ENCODE measurements at places on chromosomes 12 and 14. TPM values are rescaled to one million over a fixed set of nuclear protein-coding genes. Genes with fewer than 3 reads are reported as not detected.

DNA sequence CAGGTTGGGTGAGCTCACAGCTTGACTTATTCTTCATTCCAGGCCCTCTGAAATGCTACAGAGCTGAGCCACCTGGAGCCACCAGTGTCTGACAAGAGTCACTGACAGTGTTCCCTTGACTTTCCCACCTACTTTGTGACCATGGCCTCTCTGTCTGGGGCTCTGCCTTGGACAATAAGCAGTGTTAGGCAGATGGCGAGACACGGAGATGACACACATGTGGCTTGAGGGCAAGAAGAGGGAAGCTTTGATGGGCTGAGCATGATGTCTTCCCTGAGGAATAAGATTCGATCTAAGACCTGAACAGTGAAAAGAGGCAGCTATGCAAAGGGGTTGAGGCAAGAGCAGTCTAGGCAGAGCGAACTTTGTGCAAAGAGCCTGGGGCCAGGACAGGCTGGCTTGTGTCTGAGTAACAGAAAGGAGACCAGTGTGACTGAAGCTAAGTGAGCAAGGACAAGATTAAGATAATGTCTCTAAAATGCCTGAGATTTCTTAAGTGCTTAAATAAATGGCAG is 105.5 kb downstream of the NUAK1 start:
- DNase-seq: no peak
- no peak overlapping the region for H3K27ac ChIP-seq
- peaks cover 39% of the 10 kb centered on the region for H3K4me1 ChIP-seq

GRCh38 chr14:92511453-92512238 is 1.9 kb upstream of the RIN3 start:
- peak overlapping the region; percentile 95 for H3K27ac ChIP-seq
- H3K36me3 ChIP-seq: no peaks in the 10 kb centered on the region
- DNase-seq: peak; percentile 94

- peak; percentile 66 for DNase-seq
- no peak overlapping the region for H3K27ac ChIP-seq
- no peaks in the 10 kb centered on the region for H3K36me3 ChIP-seq
- H3K27me3 ChIP-seq: peaks cover 38% of the 10 kb centered on the region
Observed at GRCh38 chr12:49304161-49304560, 9.2 kb downstream of the PRPH start.

DNA sequence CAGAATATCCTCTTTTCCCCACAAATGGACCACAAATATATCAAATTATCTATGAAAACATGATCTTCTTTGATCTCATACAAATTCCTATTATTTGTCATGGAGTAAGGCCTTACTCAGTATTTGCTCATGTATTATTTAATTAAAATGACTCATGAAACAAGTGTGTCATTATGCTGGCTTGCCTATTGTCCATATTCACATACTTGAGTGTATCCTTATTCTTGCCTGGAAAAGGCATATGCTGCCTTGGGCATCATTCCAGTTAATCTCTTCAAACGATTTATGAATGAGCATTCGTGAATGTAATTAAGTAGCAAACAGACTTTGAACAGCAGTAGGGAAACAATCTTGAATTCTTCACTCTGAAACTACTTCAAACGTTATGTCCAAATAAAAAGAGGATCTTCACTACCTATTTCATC is 22.6 kb upstream of the SNRPF start:
- peaks cover 25% of the 10 kb centered on the region for H3K4me1 ChIP-seq
- H3K27me3 ChIP-seq: peaks cover 44% of the 10 kb centered on the region
- peak; percentile 85 for DNase-seq
- H3K4me3 ChIP-seq: peak overlapping the region; percentile 4

DNA sequence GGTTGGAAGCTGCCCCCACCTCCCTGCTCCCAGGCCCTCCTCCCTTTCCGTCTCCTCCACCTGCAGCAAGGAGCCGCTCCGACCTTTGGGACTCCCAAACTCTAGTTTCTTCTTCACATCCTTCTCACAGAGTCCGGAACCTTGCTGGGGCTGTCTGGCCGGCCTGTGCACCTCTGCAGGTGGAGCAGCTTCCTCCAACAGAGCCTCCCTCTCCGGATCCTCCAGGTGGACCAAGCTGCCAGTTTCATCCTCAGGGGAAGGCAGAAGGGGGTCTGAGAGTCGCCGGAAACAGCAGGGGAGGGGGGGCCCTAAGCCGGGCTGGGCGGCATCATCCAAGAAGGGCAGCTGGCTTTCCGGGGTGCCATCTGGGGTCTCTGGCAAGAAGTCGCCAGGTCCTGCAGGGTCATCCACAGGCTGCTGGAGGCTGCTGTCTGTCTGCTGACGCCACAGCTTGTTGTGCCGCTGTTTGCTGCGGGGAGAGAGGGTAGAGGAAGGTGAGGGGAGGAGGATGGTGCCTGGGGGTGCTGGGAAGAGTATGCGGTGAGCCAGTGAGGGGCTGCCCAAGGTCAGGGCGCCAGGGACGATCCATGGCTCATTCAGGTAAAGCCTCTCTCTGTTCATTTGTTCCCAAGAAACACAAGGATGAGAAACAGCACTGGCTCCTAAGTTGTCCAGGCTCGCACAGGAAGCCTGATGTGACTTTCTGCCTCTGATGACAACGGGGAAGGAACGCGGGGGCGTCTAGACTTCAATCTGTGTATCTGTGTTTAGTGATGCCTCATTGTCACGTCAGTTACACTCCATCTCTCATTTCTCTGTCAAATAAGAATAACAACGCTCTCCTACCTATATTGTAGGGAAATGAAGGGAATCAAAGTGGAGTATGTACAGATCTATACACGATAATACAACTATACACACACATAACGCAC is 61.3 kb upstream of the CORO1C start:
- H3K4me3 ChIP-seq: no peak overlapping the region
- H3K27ac ChIP-seq: no peak overlapping the region
- peak; percentile 5 for DNase-seq

DNA sequence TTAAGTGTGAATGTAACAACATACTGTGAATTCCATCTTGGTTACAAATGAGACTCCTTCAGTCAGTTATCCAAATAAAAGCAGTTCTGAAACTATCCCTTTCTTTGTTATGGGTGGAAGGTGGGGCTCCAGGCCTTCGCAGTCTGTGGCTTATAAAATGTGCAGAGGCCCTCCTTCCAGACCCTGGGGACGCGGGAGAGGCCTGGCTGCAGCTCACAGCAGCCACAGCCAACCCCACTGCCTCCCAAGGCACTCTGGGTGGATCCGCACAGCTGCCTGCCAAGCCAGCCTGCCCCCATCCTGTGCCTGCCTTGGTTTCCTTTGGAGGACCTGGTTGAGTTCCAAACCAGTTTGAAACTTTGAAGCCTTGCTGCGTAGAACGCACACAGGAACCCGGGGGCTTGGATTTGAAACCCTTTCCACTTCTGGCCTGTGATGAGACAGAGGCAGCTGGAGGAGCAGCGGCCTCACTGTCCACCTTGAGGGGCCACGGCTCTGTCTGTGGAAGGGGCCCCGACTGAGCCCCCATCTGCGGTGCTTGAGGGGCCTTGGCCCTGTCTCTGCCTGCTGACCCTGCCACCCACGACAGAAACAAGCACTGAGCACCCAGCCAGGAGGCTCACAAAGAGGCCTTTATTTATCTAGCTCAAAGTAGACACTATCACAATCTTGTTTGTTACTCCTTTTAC is 30.4 kb downstream of the CCNK start:
- DNase-seq: peak; percentile 47
- peaks cover 15% of the 10 kb centered on the region for H3K4me1 ChIP-seq
- peaks cover 15% of the 10 kb centered on the region for H3K36me3 ChIP-seq
- H3K27me3 ChIP-seq: no peaks in the 10 kb centered on the region
- no peak overlapping the region for H3K4me3 ChIP-seq

GRCh38 chr14:61406198-61406597 is 84.8 kb downstream of the PRKCH start:
- H3K27me3 ChIP-seq: peaks cover 11% of the 10 kb centered on the region

The SIRT4 gene
- 1.4 TPM for polyA plus RNA-seq

DNA sequence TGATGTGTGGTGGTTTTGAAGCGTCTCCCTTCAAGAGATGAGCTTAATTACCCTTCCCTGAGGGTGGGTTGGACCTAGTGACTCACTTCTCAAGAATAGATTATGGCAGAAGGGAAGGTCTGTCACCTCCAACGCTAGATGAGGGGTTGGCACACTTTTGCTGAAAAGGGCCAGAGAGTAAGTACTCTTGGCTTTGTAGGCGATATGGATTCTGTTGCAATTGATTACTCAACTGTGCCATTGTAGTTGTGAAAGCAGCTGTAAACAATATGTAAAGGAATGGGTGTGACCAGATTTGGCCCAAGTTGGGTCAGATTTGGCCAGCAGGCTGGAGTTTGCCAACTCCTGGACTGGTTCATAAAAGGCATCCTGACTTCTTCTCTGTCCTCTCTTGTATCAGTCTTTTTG is 53.3 kb downstream of the SMIM41 start:
- H3K27me3 ChIP-seq: no peaks in the 10 kb centered on the region
- peaks cover 6% of the 10 kb centered on the region for H3K4me1 ChIP-seq
- DNase-seq: peak; percentile 76
- H3K27ac ChIP-seq: peak overlapping the region; percentile 27
- H3K36me3 ChIP-seq: no peaks in the 10 kb centered on the region

The KLHL33 gene
- polyA plus RNA-seq: 0.05 TPM

DNA sequence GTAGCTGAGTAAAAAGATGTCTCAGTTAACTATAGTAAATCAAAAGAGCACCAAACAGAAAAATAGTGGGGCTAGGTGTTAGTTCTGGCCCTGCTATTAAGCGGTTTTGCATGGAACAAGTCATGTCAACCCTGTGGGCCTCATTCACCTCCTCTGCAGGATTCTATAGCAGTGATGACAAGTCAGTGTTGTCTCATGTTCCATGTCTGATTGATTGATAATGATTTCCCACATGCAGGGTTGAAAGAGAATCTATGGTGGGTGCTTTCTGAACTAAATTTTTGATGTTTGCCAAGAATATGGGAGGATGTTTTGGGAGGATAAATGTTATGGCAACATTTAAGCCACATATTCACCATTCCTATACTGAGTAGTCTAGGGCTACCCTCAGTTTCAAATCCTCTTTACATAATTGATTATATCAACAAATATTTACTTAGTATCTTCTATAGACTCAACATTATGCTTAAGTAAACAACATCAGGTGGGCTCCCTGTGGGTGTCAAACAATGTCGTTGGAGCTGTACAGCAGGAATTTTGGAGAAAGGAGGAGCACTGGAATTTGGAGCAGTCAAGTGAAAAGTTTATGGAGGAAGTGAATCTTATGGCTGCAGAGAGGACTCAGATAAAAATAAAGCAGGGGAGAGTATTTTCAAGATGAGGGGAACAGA is 48.6 kb downstream of the IRAK3 start:
- H3K36me3 ChIP-seq: no peaks in the 10 kb centered on the region
- H3K27ac ChIP-seq: no peak overlapping the region
- H3K4me3 ChIP-seq: no peak overlapping the region
- H3K27me3 ChIP-seq: no peaks in the 10 kb centered on the region

DNA sequence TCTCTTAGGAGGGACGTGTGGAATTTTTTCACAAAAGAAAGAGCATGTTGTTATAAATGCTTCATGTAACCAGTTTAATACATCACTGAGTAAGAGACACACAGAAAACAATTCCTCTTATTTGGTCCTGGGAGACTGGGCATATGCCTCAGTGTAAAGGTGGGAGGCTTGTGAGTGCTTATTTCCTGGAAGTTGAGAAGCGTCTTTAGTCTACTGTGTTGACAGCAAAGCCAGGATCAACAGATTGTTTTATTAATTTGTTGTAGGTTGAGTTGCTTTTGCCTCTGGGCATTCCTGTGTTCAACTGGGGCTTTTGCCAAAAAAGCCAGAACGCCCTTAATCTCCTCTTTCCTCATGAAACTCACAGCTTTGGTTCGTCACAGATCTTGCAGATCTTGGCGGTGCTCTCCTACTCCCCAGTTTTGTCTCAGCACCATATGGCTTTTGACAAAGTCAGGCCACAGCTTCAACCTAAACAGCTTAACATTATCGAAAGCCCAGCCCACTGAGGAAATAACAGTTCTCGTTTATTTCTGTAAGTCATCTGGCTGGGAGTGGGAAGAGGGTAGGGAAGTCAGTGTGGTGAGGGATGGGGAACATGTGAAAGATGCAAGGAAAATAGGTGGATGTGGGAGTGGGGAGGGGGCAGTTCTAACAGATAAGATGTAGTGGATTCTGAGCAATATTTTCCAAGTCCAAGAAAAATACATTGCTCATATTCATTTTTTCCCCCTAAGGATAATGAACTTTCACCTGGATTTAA is 227.2 kb downstream of the DACT1 start:
- DNase-seq: peak; percentile 87
- H3K4me3 ChIP-seq: peak overlapping the region; percentile 42
- peaks cover 28% of the 10 kb centered on the region for H3K4me1 ChIP-seq

DNA sequence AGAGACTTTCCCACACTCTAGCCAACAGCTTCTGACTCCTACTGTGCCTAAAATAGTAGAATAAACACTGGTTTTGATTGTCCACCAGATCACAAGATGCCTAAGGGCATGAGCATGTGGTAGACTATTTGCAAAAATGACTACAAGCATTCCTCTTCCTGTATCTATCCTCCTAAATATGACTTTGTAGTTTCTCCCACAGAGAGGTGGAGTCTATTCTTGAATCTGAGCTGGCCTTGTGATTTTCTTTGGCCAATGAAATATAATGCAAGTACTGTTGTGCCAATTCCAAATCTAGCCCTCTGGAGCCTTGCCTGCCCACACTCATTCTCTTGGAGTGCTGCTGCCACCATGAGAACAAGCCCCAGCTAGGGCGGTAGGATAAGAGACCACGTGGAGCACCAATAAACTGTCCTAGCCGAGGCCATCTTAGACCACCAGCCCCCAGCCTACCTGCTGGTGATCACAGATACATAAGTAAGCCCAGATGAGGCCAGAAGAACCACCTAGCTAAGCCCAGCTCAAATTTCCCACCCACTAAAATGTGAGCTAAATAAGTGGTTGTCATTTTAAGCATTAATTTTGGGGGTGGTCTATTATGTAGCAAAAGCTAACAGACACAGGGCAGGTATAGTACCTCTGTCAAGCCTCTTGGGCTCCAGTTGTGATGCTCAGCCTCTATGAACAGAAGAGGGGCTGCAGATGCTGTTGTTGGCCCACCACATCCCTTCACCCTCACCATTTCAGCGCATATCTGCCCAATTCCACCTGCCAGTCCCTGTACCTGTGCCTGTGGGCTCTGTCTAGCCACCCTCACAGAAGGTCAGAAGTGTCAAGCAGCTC is 17.9 kb downstream of the ZFP36L1 start:
- DNase-seq: peak; percentile 89
- no peak overlapping the region for H3K4me3 ChIP-seq
- H3K27me3 ChIP-seq: no peaks in the 10 kb centered on the region
- peaks cover 32% of the 10 kb centered on the region for H3K4me1 ChIP-seq

GRCh38 chr14:59677771-59678231 is 101.2 kb upstream of the CCDC175 start:
- no peak overlapping the region for H3K27ac ChIP-seq
- H3K4me1 ChIP-seq: no peaks in the 10 kb centered on the region
- DNase-seq: peak; percentile 49
- H3K36me3 ChIP-seq: no peaks in the 10 kb centered on the region
- H3K27me3 ChIP-seq: no peaks in the 10 kb centered on the region

DNA sequence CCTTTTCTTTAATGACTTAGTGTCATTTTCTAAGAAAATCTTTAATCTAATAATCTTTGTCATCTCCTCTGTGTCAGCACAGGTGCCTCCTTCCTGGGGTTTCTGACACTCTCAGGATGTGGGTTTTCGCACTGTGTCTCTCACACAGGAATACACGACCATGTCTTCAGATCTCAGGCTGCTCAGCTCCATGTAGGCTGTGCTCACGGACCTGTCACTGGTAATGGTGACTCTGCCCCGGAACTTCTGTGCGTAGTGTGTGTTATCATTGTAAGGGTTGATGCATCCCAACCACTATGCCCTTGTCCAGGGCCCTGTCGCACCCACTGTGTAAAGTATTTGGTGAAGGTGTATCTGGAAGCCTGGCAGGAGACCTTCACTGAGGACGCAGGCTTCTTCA is 647.8 kb downstream of the TMEM121 start:
- H3K4me3 ChIP-seq: no peak overlapping the region
- H3K36me3 ChIP-seq: no peaks in the 10 kb centered on the region
- DNase-seq: no peak
- H3K4me1 ChIP-seq: no peaks in the 10 kb centered on the region

The IAPP gene
- not detected for polyA plus RNA-seq

All from GM23248 (cell line).